Right forelimb (tissue), 1 donor: ENCODE measurements at places on chromosomes 3 and 15.

- DNase-seq, result no peak
Observed at GRCh38 chr3:191301017-191301416, 28.2 kb upstream of the CCDC50 start.

DNA sequence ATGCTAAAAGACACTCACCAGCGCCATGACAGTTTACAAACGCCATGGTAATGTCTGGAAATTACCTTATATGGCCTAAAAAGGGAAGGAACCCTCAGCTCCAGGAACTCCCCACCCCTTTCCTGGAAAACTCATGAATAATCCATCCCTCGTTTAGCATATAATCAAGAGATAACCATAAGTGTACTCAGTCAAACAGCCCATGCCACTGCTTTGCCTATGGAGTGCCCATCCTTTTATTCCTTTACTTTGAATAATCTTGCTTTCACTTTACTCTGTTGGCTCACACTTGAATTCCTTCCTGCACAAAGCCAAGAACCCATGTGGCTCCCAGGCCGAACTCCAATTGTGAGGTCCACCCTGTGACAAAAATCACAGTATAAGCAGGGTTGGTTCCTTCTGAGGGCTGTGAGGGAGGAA, 19.1 kb upstream of the FSTL1 start:
- no peak for DNase-seq

GRCh38 chr3:117490716-117491115, 781.1 kb downstream of the TUSC7 start:
- DNase-seq, result no peak

DNA sequence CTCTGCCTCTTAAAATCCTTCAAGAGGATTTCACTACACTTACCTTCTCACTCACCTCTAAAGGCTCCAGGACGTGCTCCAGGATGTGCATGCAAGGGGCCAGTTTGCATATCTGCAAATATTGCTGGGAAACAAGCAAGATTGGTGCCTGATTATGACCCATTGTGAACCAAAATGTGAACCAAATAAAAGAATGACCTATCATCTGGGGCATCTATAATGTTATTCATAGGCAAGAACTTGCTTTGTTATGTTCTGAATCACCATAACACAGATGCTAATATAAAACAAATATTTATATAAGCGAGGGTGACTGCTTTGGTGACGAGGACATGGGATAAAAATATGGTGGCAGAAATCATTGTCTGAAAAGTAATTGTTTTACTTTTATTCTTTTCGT, 5.5 kb downstream of the IL12A start:
- no peak for DNase-seq

DNA sequence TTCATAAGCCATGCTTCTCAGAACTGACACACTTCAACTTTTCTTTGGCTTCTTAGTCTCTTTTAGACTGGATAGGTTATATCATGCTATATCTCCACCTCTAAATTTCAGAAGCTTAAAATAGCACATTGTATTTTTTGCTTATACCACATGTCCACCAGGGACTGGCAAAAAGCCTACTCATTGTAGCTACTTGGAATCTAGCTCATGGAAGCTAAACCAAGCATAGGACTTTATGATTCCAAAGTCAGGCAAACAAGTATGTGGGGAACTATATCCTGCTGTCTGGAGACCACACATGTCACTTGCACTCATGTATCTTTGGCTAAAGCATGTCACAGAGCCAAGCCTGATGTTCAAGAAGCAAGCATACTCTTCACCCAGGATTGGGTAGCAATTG, 245.0 kb upstream of the RASGRP1 start:
- no peak for DNase-seq

DNA sequence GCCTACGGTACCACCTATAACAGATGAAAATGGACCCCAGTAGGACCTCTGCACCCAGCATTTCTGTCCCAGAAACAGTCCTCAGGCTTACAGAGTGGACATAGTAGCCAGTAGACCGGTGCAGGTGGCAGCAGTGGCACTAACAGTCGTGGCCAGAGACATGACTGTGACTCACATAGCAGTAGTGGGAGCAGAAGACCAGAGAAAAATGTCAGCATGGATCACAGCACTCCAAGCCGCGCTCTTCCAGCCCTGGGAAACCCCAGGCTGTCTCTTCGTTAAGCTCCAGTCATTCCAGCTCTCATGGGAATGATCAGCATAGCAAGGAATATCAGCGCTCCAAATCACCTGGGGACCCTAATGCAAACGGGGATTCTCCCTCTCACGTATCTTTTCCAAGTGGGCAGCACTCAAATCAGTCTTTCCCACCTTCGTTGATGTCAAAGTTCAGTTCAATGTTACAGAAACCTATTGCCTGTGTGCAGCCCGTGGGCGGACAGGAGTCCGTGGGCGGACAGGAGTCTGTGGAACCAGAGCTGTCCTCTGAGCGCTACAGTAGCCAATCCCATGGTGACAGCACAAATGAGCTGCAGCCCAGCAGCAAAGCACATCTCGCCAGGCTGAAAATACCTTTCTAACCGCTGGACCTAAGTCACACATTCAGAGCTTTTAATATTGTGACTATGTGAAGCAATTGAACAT, 10.5 kb downstream of the BFSP2 start:
- peak; percentile 35 for DNase-seq

- DNase-seq, result no peak
Observed at GRCh38 chr3:152376351-152377183, 107.8 kb downstream of the MBNL1 start.

DNA sequence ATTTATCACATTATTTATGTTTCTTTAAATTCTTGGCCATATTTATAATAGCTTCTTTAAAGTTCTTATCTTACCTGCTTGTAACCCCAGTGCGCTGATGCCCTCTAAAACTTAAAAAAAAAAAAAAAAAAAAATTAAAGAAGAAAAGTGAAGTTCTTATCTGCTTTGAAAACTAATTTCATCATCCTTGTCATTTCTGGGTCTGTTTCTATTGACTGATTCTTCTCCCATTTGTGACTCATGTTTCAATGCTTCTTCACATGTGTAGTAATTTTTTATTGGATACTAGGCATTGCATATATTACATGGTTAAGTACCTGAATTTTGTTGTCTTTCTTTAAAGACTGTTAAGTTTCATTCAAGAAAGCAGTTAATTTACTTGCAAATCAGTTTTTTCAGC, 3.4 kb upstream of the SEC22A start:
- DNase-seq, result no peak

GRCh38 chr15:73572296-73572695, 60.9 kb downstream of the NPTN start:
- no peak for DNase-seq

DNA sequence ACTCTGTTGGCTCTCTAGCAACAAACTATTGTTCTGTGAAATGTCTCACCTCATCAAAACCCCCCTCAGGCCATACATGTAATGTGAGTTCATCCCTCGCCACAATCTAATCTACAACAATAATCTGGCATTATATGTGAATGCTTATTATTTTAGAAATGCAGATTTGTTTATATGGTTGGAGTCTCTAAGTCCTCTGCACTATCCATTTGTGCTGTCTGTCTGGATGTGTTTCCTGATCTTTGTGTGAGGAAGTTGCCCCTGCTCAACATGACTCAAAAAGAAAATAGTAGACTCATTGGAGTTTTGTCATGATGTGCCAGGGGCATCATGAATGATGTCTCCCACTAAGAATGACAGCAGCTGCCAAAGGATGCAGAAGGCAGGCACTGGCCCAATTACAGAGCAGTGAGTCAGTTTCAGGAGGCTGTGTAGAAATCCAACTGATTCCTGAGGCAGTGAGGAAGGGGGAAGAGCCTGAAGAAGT, 161.6 kb upstream of the PDZRN3 start:
- DNase-seq, result no peak

DNA sequence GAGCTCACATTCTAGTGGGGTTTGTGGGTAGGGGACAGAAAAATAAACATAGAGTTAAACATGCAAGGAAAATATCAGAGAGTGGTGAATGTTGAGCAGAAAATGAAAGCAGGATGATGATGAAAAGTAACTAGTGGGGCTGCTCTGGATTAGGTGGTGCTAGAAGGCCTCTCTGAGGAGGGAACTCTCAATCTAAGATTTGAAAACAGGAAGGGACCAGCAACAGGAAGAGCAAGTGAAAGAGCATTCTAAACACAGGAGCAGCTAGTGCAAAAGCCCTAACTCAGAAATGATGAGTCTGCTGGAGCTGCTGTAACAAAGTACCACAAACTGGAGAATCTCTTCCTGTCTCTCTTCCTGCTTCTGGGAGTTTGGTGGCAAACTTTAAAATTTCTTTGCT, 468.6 kb upstream of the AGTR1 start:
- DNase-seq, result no peak

DNA sequence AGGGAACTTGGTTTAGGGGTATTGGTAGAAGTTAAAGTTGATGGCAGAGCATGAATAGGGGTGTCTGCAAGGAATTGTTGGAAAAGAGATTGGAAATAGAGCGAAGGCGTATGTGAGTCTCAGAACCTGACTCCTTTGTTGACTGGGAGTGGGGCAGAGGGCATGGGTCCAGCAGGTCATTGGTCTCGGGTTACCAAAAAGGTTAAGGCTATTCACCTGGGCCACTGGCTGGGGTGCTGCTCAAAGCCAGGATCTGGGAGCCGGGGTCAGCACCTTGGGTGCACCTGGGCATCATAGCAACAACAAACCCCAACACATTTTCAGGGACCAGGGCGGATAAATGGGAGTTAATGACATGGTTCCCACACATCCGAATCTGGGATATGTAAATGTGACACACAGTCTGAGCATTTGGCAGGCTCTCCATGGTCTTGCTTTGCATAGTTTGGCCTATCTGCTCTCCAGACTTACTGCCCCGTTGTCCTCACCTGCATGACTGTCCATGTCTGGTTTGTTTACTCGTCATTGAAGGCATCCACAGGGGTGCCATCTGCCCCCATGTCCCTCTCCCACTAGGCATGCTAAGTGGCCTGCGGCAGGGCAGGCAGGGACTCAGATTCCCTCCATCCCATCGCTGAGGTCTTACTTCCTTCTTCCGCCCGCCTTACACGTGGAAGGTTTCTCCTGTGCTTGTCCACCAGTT, 10.1 kb downstream of the KLF13 start:
- DNase-seq, result no peak
